ENCODE measurements at places on chromosomes 16 and 17. TPM values are rescaled to one million over a fixed set of nuclear protein-coding genes. Genes with fewer than 3 reads are reported as not detected.

- no peaks in the 10 kb centered on the region for H3K36me3 ChIP-seq
- no peaks in the 10 kb centered on the region for H3K27me3 ChIP-seq
- H3K27ac ChIP-seq: peak overlapping the region; percentile 87
- H3K4me3 ChIP-seq: no peak overlapping the region
- no peak for DNase-seq
- peaks cover 42% of the 10 kb centered on the region for H3K4me1 ChIP-seq
Measured at GRCh38 chr16:85222155-85222863, 110.0 kb upstream of the CIBAR2 start.

GRCh38 chr17:11705111-11705510, 106.8 kb downstream of the DNAH9 start:
- no peaks in the 10 kb centered on the region for H3K36me3 ChIP-seq
- H3K27me3 ChIP-seq: no peaks in the 10 kb centered on the region
- H3K4me1 ChIP-seq: peaks cover 5% of the 10 kb centered on the region

DNA sequence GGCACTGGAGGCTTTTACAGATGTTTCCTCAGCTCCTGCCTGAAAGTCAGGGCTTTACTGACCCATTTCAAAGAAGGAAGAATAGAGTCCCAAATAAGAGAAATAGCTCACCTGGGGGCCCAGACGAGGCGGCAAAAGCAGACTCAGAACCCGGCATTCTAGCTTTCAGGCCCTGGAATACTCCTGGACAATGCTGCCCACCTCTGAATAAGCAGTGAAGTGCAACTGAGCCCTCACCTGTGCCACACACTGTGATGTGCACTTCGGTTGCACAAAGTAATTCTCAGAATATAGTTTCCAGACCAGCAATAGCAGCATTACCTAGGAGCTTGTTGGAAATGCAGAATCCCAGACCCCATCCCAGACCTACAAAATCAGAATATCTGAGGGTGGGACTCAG, 54.6 kb downstream of the ZNF423 start:
- H3K36me3 ChIP-seq: no peaks in the 10 kb centered on the region
- H3K27ac ChIP-seq: no peak overlapping the region
- H3K27me3 ChIP-seq: no peaks in the 10 kb centered on the region
- DNase-seq: no peak

GRCh38 chr17:75079023-75079373, 8.8 kb upstream of the SLC16A5 start:
- H3K27ac ChIP-seq: peak overlapping the region; percentile 89
- no peaks in the 10 kb centered on the region for H3K36me3 ChIP-seq
- H3K4me1 ChIP-seq: peaks cover 21% of the 10 kb centered on the region

GRCh38 chr17:43719578-43719977, 39.0 kb downstream of the SOST start:
- DNase-seq: no peak
- no peak overlapping the region for H3K27ac ChIP-seq
- H3K4me1 ChIP-seq: no peaks in the 10 kb centered on the region
- H3K36me3 ChIP-seq: no peaks in the 10 kb centered on the region

TNFRSF17 gene
- total RNA-seq: not detected

- no peak overlapping the region for H3K4me3 ChIP-seq
- H3K27me3 ChIP-seq: peaks cover 4% of the 10 kb centered on the region
- H3K4me1 ChIP-seq: no peaks in the 10 kb centered on the region
- no peak for DNase-seq
- H3K36me3 ChIP-seq: no peaks in the 10 kb centered on the region
- no peak overlapping the region for H3K27ac ChIP-seq
Measured at GRCh38 chr16:56558024-56558747, 6.7 kb upstream of the MT4 start.

PABPN1L gene
- total RNA-seq: not detected

GRCh38 chr16:87851601-87852000, 17.7 kb downstream of the SLC7A5 start:
- H3K4me1 ChIP-seq: peaks cover 69% of the 10 kb centered on the region
- H3K4me3 ChIP-seq: no peak overlapping the region
- no peak for DNase-seq
- peak overlapping the region; percentile 92 for H3K27ac ChIP-seq

DNA sequence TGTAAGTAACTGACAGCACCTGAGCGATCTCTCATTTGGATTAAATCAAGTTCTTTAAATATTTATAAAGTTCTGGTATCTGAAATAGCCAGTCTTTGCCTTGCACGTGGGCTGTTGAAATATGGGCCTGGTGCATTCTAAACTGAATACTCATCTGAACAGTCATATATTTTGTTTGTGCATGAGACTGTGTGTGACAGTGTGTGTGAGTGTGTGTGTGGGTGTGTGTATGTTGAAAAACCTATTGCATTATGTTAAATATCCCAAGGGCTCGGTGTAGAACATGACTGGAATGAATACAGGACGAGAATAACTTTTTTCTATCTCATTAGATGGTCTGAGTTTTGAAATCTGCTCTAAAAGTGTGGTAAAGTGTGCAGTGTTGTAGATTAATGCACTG, 82.4 kb upstream of the TOX3 start:
- H3K4me3 ChIP-seq: no peak overlapping the region
- no peaks in the 10 kb centered on the region for H3K36me3 ChIP-seq
- peak; percentile 8 for DNase-seq
- H3K27me3 ChIP-seq: no peaks in the 10 kb centered on the region

- H3K36me3 ChIP-seq: no peaks in the 10 kb centered on the region
- H3K4me3 ChIP-seq: no peak overlapping the region
- H3K27ac ChIP-seq: no peak overlapping the region
- DNase-seq: no peak
- no peaks in the 10 kb centered on the region for H3K27me3 ChIP-seq
Measured at GRCh38 chr17:74480290-74480689, 13.9 kb downstream of the CD300A start.

DNA sequence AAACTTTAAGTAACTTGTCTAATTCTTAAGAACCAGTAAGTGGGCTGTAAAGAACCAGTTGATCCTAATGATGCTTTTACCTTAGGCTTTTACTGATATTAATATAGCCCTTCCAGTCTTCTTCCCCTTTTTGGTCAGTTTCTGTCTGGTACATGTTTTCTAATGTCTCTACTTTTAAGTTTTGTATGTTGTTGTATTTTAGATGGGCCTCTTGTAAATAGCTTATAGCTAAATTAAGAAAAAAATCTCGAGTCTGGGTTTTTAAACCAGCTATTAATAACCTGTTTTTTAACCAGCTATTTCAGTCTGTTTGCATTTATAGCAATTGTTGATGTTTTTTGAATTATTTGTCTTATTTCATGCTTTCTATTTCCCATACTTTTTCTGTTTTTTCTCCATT, 79.0 kb downstream of the PITPNC1 start:
- H3K4me3 ChIP-seq: no peak overlapping the region
- no peak overlapping the region for H3K27ac ChIP-seq
- H3K27me3 ChIP-seq: no peaks in the 10 kb centered on the region
- no peak for DNase-seq

DNA sequence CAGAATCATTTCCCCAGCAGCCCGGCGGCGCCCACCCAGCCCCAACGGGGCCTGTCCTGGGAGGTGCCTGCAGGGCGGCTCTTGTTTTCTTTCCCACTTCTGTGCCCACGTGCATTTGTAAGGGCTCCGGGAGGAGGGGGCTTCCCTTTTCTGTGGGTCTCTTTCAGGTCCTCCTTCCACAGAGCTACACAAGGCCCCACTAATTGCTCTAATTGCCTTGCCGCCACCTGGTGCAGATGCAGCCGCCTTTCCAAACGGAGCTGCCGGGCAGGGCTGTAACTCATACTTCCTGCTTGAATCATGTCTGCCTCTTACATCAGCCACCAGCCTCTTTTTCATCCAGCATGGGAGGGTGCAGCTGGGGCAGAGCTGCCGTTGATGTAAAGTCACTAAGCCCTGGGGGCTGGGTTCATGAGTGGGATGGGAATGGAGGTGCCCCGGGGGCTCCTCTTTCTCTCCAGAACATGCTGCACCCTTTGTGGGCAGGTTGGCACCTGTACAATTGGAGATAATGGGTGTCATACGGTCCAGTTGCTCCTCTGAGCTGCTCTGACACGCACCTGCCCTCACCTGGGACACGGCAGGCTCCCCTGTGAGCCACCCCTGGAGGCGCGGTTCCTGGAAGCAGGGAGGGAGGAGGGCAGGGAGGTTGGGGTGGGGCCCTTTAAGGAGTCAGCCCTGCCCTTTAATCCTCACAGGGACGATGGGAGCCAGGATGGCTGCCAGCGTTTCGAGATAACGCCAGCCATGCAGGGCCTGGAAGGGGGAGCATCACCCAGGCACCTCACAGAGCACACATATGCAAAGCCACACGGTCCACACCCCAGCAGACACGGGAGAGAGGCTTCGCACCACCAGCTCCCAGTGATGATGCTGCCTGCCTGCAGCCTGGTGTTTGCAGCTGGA, 41.1 kb upstream of the KLHDC4 start:
- H3K4me3 ChIP-seq: no peak overlapping the region
- peak overlapping the region; percentile 83 for H3K27ac ChIP-seq
- DNase-seq: peak; percentile 86
- peaks cover 15% of the 10 kb centered on the region for H3K4me1 ChIP-seq
- no peaks in the 10 kb centered on the region for H3K27me3 ChIP-seq

- no peak overlapping the region for H3K27ac ChIP-seq
- H3K4me1 ChIP-seq: no peaks in the 10 kb centered on the region
- H3K4me3 ChIP-seq: no peak overlapping the region
- H3K27me3 ChIP-seq: no peaks in the 10 kb centered on the region
- DNase-seq: no peak
Measured at GRCh38 chr17:43891851-43892646, 15.3 kb downstream of the MPP2 start.

DNA sequence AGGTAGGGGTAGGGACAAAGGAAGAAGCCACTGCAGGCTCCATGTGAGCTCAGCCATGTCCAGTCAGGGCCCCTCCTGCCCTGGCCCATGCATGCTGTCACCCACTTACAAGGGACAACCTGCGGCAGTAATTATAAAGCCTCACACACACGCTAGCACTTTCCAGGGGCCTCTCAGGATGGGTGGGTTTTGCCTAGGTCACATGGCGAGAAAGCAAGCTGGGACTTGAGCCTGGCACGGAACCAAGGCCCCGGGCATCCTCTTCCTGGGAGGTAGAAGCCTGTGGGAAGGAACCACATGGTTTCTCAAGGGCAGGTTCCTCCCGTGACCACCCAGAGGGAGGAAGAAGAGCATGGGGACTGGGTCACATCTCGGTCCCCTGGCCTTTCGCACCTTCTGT, 7.0 kb downstream of the ZNF319 start:
- peak overlapping the region; percentile 58 for H3K27ac ChIP-seq
- H3K4me3 ChIP-seq: no peak overlapping the region
- no peaks in the 10 kb centered on the region for H3K27me3 ChIP-seq
- H3K4me1 ChIP-seq: peaks cover 3% of the 10 kb centered on the region

DNA sequence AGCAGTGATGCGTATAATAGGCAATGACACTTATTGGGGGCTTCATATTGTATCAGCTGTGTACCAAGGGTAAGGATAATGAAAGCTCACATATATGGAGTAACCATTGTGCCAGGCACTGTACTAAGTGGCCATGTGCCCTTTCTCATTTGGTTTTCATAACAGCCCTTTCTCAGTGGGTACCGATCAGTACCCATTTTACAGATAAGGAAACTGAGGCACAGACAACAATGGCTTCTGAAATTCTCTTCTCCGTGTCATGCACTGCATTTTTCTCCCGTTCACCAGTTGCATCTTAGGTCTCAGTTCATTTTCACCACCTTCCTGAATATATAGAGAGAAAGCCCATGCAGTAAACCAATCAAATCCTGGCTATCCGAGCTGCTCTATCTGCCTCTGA, 216.7 kb upstream of the RBFOX1 start:
- no peak overlapping the region for H3K27ac ChIP-seq
- H3K36me3 ChIP-seq: no peaks in the 10 kb centered on the region
- H3K27me3 ChIP-seq: no peaks in the 10 kb centered on the region
- no peak overlapping the region for H3K4me3 ChIP-seq
- no peaks in the 10 kb centered on the region for H3K4me1 ChIP-seq
